ENCODE measurements at places on chromosomes 1 and 21.

GRCh38 chr1:3162322-3162882, 93.4 kb downstream of the PRDM16 start:
- peak; percentile 20 for DNase-seq

DNA sequence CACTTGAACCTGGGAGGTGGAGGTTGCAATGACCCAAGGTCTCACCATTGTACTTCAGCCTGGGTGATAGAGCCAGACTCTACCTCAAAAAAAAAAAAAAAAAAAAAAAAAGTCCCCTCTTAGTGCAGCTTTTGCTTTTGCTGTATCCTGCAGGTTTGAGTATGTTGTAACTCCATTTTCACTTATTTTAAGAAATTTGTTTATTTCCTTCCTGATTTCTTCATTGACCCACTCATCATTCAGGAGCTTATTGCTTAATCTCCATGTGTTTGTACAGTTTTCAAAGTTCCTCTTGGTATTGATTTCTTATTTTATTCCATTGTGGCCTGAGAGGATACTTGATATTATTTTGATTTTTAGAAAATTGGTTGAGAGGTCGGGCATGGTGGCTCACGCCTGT, 50.9 kb upstream of the AK4 start:
- DNase-seq, result no peak

- DNase-seq, result peak; percentile 87
Measured at GRCh38 chr1:8197493-8198282, 120.2 kb upstream of the SLC45A1 start.

- DNase-seq, result no peak
Measured at GRCh38 chr1:168499688-168500049, 44.1 kb downstream of the XCL2 start.

DNA sequence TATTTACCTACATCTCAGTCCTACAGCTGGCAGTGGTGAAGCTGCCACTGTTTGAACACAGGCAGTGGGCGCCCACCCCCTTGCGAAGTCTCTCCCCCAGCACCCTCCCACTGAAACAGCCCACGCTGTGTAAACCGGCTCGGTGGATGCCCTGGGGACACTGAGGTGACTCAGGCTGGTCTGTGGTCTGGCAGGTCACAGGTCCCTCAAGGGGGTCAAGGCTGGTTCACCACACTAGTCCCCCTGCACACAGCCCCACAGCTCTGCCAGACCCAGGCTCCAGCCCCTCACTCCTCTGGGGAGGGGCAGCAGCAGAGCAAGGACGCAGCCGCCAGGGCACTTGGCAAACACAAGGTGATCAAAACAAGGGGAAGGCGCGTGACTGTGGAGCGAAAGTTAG, 7.6 kb downstream of the CHD5 start:
- DNase-seq, result no peak

DNA sequence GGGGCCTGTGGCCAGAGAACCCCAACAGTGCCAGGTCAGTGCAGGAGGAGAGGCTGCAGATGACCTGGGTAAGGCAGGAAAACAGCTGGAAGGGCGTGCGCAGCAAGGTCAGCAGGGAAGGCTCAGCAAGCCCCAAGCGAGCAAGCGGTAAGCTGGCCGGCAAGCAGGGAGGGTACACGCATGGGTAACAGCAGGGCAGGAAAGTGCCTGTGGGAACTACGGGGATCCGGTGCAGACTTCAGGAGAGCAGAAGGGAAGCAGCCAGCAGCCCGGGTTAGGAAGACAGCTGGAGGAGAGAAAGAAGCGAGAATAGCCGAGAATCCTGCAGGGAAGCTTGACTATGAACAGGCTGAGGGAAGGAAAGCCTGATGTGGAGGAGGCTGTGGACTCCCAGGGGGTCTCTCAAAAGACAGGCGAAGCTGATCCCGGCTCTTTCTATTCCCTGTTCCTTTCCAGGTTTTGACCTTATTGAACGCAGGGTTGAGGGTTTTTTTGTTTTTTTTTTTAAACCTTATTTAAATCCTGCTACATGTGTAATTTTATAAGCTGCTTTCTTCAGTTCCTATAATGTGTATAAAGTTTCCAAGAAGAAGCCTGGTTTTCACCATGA, 20.9 kb downstream of the UMODL1 start:
- no peak for DNase-seq

GRCh38 chr1:148263128-148263905, 111.2 kb upstream of the NBPF11 start:
- peak; percentile 78 for DNase-seq

DNA sequence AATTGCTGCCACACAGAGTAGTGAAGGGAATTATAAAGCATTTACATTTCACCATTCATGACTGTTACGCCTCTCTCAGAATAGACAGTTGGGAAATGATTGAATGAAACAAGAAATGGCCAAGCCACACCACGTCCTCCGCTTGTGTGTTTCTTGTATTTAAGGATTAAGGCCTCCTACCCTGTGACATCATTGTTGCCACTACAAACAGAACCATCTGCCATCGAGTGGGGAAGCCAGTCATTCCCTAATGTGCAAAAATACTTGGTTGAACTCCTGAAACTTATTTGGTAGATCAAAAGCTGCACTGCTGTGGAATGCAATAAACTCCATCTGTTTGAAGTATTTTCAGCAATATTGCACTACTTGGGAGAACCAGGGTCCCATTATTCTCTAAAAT, 99.0 kb upstream of the C1orf105 start:
- peak; percentile 90 for DNase-seq

- DNase-seq, result no peak
Measured at GRCh38 chr1:110310300-110310699, 28.9 kb upstream of the RBM15 start.

DNA sequence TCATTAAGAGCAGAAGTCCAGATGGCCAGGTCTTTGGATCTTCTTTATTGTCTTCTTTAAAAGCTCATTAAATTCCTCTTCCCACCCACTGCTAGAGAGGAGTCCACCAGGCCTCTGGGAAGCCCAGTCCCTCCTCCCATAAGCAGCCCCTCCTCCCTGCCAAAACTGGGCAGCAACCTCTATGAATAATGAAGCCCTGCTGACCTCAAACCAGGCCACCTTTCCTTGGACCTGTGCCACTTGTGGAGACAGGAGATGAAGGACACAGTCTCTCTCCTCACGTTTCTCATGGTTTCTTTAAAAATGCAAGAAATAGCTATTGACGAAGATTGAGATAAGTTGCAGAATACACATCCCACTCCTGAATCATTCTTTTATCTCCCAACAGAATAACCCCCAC, 112.8 kb downstream of the EDEM3 start:
- no peak for DNase-seq

DNA sequence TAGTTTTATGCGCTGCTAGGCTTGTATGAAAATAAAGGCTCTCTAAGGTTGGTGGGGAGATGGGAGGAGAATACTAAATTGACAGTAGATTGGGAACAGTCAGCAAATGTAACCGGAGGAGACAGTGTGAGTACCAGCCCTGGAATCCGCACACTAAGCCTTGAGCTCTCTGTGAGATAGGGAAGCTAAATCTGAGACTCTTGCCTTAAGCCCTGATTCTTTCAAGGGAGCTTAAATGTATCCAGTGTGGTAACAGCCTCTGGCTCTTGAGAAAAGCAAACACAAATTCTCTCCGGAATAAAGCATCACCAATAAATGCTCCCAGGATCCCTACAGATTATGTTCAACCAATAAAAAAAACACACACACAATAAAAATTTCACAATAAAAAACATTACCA, 33.0 kb upstream of the PDPN start:
- no peak for DNase-seq

DNA sequence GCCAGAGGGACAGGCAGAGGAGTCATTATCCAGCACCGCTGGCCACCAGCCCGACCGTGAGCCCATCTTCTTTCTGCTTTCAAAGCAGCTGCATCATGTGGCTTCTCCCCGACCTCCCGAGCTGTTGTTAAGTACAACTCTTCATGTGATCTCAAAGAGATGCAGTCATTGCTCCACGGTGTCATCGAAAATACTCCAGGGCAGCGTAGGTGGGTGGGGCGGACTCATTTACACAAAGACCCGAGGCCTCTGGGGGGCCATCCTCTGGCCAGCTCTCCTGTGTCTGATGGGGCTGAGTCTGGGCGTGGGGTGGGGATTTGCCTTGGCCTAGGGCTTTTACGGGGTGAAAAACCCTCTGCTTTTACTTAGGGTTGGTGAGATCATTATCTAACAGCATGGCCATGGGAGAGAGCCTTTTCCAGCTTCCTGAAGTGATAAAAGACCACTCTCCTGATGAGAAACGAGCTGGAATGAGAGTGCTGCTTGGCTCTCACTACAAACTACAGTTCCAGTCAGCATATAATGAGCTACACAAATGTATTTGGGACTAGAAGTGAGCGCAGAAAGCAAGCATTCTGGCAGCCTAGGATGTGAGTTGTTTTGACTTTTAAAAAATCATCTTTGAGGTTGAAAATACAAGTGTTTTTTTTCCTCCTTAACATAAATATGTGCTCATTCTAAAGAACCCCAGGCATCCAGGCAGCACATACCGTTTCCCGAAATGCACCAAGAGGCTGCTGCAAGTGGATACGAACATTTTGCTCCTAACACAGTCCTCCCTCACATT, 165.0 kb downstream of the RHOU start:
- DNase-seq, result peak; percentile 26

- DNase-seq, result peak; percentile 93
Measured at GRCh38 chr1:56074007-56074651, 505.2 kb downstream of the PLPP3 start.

GRCh38 chr1:5514527-5515183, 477.6 kb downstream of the NPHP4 start:
- peak; percentile 5 for DNase-seq

DNA sequence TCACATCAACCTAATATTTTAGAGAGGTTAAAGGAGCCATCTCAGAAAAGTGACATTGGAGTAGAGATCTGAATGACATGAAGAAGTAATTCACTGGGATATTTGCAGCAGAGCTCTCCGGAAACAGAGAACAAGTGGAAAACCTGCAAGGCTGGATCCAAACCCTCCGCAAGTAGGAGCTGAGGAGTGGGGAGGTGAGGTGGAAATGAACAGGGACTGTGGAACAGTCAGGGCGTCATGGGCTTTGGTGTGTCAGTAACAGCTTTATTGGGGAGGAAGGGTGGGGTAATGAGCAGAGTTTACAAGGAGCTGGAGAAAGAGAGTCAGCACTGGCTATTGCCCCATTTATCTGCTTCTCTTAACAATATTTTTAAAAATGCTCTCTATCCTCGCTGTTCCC, 9.3 kb upstream of the IVL start:
- no peak for DNase-seq

GRCh38 chr1:32539584-32540571, 651 bp downstream of the ZBTB8A start:
- DNase-seq, result peak; percentile 40

DNA sequence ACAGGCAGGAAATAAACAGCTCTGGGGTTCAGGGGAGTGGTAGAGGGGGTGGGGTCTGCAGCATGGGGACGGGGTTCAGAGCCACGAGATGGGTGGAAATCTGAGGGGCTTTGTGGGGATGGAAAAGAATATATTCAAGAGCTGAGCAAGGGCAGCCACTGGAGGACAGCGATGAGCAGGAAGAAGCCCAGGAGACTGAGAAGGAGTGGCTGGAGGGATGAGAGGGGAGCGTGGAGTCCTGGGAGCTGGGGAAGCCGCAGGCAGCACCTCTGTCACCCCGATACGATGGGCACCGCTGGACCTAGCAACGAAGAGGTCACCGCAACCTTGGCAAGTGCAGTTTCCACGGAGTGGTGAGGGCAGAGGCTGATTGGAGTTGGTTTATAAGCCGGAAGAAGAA, 10.0 kb upstream of the KCNAB2 start:
- DNase-seq, result no peak

GRCh38 chr1:34164771-34165391, at the start of gene CSMD2:
CSMD2 (minus strand) TSS chr1:34165230; CDS start chr1:34165097, 133 bp downstream.
- peak; percentile 83 for DNase-seq

GRCh38 chr1:165424454-165425216, 20.3 kb downstream of the RXRG start:
- no peak for DNase-seq

DNA sequence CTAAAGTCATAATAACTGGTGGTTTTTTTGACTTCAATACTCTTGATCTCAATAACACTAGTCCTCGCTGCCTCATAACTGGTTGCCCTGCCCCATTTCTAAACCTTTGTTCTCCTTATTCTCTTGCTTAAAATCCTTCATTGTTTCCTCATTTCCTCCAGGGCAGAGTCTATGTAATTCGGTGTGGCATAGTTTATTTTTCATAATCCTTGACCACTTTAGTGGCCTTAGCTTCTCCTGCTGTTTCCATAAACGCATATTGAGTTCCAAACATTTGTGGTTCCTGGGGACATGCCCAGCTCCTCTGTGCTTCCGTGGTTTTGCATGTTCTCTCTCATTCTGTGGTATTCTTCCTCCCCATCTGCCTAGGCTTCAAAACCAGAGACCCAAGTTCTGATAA, 19.0 kb upstream of the TLCD4 start:
- DNase-seq, result no peak
